ENCODE measurements at places on chromosomes 6 and 20.

DNA sequence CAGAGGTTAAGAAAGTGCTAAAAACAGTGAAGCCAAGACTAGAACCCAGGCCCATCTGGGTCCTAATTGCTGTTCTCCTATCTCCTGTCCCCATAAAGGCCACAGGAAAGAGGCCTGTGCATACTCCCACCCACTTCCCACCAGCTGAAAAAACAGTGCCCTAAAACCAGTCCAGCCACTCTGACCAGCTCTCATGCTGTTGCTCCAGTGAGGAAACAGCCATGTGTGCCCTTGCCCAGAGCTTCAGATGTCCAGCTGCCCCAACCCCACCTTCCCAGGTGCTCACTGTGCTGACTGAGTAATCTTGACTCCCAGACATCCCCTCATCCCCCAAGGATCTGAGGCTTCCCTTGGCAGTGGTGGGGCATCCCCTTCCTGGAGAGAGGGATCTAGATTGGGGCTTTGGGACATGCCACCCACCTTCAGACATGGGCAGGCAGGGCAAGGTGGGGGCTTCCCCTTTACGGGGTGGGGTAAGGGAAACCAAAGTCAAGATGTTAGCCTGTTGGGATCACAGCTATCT lies 28.7 kb downstream of the KCNK5 start:
- DNase-seq, result no peak

DNA sequence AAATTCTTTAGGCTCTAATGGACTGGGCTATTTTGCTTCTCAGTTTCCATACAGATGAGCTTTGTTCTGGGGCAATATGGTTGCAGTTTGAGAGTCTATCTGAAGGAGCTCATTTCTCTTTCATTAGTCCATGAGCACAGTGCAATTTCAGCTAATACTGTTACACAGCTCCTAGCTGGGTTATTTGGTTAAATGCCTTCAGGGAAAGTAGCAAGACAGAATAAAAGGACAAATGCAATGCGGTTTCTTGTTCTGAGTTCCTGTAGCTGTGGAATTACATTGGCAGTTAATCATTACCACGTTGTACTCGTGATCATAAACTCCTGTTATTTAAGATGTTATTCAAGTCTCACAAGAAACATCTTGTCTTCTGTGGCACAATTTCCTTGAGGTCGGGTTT lies 127.7 kb downstream of the BFSP1 start:
- DNase-seq, result no peak

GRCh38 chr6:142764311-142764710 lies 180.7 kb downstream of the HIVEP2 start:
- DNase-seq, result no peak

DNA sequence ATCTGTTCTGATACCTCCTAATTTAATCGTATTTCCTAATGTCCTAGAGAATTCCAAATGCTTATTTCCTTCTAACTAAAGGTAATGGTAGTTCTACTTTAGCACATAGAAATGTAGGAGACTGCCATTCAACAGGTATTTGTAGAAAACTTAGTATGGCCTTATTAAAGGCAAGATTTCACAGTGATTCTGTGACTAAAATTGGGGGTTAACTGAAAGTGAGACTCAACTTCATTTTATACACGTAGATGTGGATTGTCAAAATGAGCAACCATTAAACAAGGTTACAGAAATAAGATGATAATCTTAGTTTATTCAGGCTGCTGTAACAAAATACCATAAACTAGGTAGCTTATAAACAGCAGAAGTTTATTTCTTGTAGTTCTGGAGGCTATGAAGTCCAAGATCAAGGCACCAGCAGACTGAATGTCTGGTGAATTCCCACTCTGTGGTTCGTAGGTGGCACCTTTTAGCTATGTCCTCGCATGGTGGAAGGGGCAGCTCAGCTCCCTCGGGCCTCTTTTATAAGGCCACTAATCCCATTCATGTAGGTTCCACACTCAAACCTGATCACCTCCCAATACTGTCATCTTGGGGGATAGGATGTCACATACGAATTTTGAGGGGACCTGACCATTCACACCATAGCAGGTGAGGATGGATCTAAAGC lies 38.7 kb downstream of the TAB2 start:
- no peak for DNase-seq

GRCh38 chr6:41824571-41825569 lies 37.4 kb downstream of the TOMM6 start:
- DNase-seq, result peak; percentile 19

DNA sequence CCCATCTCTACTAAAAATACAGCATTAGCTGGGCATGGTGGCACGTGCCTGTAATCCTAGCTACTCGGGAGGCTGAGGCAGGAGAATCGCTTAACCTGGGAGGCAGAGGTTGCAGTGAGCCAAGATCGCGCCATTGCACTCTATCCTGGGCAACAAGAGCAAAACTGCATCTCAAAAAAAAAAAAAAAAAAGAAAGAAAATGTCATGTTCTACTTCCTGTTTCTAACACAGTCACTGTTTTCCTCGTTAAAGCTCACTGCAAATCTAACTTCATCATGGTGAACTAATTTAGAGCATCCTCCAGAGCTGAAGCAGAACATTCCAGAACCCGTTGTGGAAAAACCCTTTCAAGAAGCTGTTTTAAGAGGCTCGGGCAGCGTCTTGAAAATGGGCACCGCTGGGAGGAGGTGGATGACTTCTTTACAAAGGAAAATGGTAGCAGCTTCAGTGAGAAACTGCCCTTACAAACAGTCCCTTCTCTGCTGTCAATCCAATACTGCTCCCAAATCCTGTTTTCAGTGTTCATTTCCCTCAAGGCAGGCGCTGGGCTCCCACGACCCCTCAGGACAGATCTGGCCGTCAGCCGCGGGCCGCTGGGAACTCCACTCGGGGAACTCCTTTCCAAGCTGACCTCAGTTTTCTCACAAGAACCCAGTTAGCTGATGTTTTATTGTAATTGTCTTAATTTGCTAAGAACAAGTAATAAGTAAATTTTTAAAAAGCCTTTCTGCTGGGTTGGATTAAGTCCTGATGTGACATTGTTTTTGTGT lies 12.5 kb downstream of the CTSZ start:
- DNase-seq, result no peak

GRCh38 chr20:56916345-56916622 lies 287.2 kb downstream of the TFAP2C start:
- DNase-seq, result no peak
